T-helper 2 cell treated with Interferon-gamma antibody and Interleukin-4, amounts not matched to agents 5 μg/mL and 100 μg/mL, for 36 hours (primary cell): ENCODE measurements at places on chromosomes 2 and 18.

DNA sequence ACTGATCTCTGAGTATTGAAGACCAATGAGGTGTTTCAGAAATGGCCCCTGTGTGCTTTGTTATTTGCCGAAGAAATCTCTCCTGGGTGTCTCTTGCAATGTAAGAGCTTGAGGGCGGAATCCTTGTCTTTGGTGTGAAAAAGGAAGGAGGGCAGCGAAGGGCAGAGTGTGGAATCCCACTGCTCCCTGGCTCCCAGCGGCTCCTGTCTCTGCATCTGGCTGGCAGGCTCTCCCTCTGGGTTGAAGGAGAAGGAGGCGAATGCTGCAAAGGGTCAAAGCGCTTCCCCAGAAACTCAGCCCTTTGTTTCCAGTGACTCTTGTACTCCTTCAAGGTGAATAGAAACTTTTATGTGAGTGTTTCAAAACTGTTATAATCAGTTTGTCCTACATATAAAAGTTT is 457.5 kb downstream of the CNTNAP5 start:
- no peak for DNase-seq

DNA sequence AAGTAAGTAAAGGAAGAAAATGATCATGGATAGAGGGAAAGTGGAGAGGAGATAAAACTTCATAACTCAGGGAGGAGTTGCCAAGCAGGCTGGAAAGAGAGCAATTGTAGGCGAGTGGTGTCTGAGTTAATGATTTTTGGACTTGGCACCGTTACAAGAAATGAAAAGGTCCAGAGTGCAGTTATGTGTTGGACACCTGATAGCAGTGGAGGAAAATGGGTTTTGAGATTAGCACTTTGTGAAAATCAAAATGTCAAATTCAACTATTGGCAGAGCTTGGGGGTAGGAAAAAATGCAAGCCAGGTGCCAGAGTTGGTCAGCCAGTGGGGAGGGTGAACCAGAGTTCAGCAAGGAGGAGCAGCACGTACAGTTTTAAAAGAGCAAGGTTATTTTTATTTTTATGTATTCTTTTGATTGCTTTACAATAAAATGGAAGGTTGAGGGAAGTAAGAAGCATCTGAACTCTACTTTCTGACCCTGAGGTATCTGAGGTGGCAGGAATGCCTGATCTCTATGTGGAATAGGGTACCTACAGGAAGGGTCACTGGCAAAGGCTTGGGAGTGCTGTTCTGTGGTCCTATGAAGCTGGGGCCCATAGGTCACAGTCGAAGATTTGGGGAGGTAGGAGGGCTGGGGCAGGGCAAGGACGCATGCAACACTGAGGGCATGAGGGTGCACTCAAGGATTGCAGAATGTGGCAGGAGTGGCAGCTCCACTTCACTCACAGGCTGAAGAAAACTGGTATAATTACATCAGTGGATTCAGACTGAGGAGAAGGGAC is 127.5 kb downstream of the CD8B2 start:
- DNase-seq: no peak

GRCh38 chr18:22543769-22544168 is 126.1 kb upstream of the CTAGE1 start:
- DNase-seq: no peak

- no peak for DNase-seq
Observed at GRCh38 chr2:98702858-98703620, 27.9 kb downstream of the MGAT4A start.

- DNase-seq: peak; percentile 29
Observed at GRCh38 chr2:101307950-101308431, 510 bp downstream of the RNF149 start.

DNA sequence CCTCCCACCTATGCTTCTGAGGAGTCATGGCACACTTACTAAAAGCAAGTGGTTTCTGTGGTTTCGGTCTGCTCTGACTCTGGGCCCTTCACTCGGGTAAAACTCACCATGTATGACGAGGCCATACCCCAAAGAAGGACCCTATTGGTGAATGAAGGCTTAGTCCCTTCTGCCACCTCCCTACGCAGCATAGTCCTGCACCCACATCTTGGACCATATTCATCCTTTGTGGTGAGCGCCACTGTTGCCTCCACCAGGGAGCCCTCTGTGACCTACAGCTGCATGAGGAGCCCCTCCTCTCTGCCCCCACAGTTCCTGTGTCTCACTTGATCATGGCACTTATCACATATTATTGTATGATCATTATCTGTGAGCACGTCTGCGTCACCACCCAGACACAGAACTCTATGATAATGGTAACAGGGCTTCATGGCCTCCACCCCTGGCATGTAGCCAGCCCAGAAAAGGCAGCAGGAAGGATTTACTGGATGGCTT is 113.3 kb downstream of the TFCP2L1 start:
- peak; percentile 6 for DNase-seq

DNA sequence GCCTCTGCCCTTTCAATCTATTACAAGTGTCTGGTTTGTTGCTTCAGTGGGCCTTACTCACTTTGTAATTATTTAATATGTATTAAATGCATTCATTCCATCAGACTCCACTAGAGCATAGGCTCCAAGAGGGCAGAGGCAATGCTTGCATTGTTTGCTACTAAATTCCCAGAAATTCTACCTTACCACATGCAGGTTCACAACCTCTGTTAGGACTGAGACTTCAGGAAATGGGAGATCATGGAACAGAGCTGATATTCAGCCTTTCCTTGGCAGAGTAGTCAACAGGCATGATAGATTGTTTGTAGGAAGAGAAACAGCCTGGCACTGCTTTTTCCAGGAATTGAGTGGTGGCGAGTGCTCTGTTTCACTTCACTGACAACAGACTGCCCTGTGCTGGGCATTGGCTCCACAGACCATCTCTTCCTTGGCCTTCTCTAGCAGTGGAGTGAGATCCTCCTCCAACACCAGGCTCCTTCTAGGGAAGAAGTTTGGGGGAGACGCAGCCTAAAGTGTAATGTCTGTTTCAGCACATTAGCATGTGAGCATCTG is 6.2 kb upstream of the MATN3 start:
- DNase-seq: no peak

GRCh38 chr2:31202041-31202440 is 15.3 kb downstream of the CAPN14 start:
- DNase-seq: no peak
